ENCODE measurements at places on chromosomes 5 and 9.

GRCh38 chr5:113266227-113266912 is 168.4 kb downstream of the TSSK1B start:
- no peak for DNase-seq

DNA sequence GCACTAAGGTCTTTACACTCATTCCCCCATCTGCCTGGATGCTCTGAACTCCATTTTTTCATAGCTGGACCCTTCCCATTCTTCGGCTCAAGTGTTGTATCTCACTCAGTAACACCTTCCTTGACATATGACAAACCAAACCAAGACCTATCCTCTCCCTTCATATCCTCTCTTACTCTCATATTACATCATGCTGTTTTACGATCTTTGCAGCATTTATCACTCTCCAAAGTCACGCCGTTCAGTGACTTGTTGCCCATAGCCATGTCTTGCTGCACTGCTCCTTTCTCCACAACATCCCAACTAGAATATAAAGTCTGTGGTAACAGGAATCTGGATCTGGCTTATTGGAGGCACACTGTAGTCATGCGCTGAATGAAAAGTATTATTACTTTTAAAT is 923.6 kb upstream of the DMAC1 start:
- DNase-seq = no peak

DNA sequence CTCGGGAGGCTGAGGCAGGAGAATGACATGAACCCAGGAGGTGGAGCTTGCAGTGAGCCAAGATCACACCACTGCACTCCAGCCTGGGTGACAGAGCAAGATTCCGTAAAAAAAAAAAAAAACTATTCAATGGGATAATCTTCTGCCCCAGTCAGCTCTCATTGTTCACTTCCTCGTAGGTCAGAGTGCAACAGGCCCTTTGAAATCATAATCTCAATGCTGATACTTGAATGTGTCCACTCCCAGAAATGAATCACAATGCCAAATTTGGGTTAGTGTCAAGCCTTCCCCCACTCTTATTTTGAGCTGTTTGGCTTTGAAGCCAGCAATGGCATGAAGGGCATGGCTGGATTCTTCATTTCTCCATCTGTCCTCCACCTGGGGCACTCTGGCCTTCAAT is 610.3 kb upstream of the KLF4 start:
- DNase-seq = no peak

GRCh38 chr5:10542055-10542550 is 21.8 kb upstream of the ANKRD33B start:
- DNase-seq = no peak

- DNase-seq = peak; percentile 17
Observed at GRCh38 chr5:25056836-25057235, 412.1 kb upstream of the CDH10 start.

DNA sequence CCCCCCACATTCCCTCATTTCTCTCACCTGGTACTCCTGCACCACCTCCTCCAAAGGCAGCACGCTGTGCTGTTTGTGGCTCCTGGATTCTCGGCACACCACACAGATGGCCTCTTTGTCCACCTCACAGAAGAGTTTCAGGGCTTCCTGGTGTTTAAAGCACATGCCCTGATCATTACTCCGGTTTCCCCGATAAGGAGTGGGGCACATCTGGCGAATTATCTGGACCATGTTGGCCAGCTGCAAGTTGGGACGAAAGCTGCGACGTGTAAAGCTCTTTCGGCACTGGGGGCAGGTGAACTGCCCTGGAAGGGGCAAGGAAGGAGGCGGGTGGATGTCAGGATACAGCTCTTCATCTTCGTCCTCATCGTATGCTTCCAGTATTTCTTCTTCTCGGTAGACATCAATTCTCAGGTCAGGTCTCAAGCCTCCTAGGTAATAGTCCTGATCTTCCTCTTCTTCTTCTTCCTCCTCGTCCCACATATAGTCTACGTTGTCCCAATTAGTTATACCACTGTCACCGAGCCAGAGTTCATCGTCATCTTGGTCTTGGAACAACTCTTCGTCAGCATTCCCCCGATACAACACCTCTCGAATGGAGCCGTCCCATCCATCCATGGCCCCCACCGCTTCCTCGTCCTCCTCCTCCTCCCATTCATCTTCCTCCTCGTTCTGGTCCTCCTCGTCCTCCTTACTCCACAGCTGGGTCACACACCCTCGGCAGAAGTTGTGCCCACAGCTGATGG is 796 bp downstream of the TRIM52 start:
- DNase-seq = no peak

- no peak for DNase-seq
Observed at GRCh38 chr9:90365666-90366065, 277.0 kb downstream of the DIRAS2 start.

GRCh38 chr5:75281716-75282465 is 45.2 kb upstream of the ANKRD31 start:
- DNase-seq = no peak

- DNase-seq = no peak
Observed at GRCh38 chr9:115855458-115856133, 298.0 kb upstream of the PAPPA start.

DNA sequence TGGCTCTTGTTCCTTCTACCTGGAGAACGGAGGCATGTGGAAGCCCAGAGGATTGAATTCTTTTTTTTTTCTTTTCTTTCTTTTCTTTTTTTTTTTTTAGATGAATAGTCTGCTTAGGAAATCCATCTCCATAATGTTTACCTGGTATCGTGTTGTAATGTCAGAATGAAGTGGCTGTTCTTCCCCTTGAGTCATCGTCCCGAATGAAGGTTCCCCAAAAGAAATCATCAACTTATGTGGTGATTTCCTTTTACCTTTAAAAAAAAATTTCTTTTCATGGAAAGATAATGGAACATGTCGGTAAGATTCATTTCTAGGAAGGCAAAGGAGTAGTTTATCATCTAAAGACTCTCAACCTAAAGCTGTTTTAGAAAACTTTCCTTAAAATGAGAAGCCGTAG is 59.7 kb downstream of the DOCK8 start:
- no peak for DNase-seq

DNA sequence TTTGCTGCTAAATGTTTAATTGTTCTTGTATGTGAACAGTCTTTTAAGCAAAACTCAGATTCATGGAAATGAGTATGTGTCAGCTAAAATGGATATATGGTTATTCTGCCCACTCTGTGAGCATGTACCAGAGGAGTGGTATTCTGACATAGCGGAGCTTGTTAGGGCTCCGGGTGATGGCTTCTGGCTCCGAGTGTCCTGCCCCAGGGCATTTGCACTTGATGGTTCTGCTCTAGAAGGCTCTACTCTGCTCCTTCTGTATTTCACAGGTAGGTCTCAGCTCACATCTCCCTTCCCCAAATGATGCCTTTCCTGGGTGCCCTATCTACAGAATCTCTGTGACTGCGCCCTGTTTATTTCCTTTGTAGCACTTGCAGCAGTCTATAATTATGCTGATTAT is 113.3 kb downstream of the ARHGAP26 start:
- no peak for DNase-seq

- DNase-seq = no peak
Observed at GRCh38 chr5:73272351-73272750, 99.4 kb downstream of the TMEM174 start.

DNA sequence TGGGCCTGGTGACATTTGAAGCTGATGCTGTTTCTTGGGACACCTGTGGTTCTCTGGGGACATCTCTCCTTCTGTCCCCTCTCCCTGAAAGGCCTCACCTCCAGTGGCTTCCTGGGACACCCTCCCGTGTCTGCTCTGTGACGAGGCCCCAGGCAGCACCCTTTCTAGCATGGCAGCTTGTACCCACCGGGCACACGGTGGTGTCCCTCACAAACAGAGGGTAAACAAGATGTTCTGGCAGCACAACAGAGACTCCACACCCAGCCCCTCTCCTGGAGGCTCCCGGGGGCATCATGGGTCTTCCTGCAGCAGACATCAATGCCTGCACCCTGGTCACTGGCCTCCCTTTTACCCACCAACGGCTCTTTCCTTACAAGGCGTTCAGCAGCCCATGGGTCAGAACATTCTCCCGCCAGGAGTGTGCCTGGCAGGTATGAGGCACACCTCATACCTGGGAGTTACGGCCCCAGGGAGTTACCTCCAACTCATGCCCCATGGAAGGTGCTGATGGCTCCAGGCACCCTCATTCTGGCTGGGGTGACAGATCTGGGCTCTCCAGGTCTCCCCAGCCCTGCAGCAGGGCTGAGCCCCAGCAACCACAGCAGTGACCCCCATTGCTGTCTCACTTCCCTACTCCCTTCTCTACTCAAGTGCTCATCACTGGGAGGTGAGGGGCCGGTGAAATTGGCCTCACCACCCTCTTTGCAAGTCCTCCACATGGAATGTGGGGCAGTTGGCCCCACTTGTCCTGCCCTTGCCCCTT is 51.1 kb downstream of the BARX1 start:
- DNase-seq = no peak

- peak; percentile 44 for DNase-seq
Observed at GRCh38 chr9:35910613-35911359, 1.5 kb downstream of the SPAAR start.

GRCh38 chr5:148290271-148291195 is 21.7 kb upstream of the SPINK7 start:
- peak; percentile 52 for DNase-seq

GRCh38 chr5:42302186-42302585 is 121.1 kb upstream of the GHR start:
- DNase-seq = no peak

DNA sequence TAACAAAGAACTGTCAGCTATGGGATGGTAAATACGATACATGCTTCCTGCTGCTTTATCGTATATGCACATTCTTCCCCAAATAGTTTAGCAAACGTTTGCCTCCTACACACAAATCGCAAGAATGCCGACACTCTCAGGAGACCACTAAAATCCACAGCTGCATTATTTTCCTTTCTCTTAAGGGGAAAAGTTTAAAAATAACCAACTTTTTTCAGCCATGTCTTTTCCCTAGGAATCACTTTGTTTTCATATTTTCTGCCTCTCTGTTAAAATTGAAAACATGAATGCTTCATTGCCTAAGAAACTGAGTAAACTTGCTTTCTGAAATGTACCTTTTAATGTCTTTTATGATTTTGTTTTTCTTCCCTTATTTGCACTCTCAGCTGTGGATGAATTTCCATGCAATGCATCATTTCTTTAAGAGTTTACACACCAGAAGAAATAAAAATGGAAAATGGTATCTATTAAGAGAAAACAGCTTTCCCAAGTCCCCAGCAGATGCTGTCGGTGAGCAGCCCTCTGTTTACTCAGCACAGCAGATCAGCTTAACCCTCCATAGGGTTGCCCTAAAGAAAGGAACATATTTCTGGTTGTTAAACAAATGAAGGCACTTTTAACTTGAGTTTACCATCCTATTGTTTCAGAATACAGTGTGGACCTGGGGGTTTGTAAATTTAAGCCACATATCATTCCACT is 66.2 kb downstream of the IZUMO3 start:
- no peak for DNase-seq

DNA sequence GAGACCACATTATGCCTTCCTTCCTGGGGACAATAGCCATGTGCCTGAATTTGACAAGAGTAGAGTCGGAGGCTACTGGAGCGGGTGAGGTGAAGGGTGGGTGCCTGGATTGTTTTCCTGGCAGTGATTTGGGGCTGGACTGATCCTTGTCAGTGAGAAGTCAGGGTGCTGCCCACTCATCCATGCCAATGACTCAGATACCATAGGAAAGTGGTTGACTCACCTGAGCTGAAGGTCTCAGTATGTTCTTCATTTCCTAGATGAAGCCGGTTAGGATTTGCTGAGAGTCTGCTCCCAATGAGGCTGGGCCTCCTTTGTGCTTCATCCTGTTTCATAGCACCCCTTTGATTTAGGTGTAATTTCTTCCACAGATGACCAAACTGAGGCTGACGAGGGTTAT is 366.0 kb downstream of the KDM4C start:
- DNase-seq = no peak

DNA sequence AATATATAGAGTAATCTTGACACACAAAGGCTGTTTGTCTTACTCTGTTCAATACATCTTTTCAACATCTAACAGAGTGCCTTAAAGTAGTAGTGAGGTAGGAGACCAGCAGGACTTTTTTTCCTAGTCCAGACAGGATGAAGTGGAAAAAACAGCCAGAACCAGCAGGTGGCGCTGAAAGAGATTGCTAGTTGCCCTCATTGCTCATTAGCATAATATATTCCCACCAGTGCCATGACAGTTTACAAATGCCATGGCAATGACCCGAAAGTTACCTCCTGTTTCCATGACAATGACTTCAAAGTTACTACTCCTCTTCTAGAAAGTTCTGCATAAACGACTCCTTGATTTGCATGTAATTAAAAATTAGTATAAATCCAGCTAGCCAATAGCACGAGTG is 387.4 kb downstream of the ACTL7B start:
- no peak for DNase-seq
